ENCODE measurements at places on chromosomes 2 and 18. TPM values are rescaled to one million over a fixed set of nuclear protein-coding genes. Genes with fewer than 3 reads are reported as not detected.

NT5C1B gene
- total RNA-seq = not detected

ZFP36L2 gene
- total RNA-seq = 26.5 TPM

ACMSD gene
- not detected for total RNA-seq

NHEJ1 gene
- 15.0 TPM for total RNA-seq

PLB1 gene
- total RNA-seq = 2.0 TPM

AAMP gene
- 189 TPM for total RNA-seq

EPG5 gene
- 5.6 TPM for total RNA-seq

INHA gene
- 0.38 TPM for total RNA-seq

SNRNP27 gene
- total RNA-seq = 47.3 TPM

DES gene
- 0.08 TPM for total RNA-seq

CYRIA gene
- 0.14 TPM for total RNA-seq

CCDC88A gene
- 22.8 TPM for total RNA-seq

KIAA2012 gene
- not detected for total RNA-seq

SRD5A2 gene
- 0.04 TPM for total RNA-seq

ALPI gene
- not detected for total RNA-seq

PUM2 gene
- total RNA-seq = 56.7 TPM

UNC50 gene
- total RNA-seq = 45.1 TPM

NFATC1 gene
- total RNA-seq = 6.0 TPM

CHST10 gene
- total RNA-seq = 15.8 TPM

CRYGC gene
- not detected for total RNA-seq

ZNF396 gene
- 0.66 TPM for total RNA-seq
